NT2/D1 (cell line): ENCODE measurements at places on chromosomes 5 and 9.
A peak's percentile ranks its signal among the peaks of the same experiment; 100 is the strongest.

DNA sequence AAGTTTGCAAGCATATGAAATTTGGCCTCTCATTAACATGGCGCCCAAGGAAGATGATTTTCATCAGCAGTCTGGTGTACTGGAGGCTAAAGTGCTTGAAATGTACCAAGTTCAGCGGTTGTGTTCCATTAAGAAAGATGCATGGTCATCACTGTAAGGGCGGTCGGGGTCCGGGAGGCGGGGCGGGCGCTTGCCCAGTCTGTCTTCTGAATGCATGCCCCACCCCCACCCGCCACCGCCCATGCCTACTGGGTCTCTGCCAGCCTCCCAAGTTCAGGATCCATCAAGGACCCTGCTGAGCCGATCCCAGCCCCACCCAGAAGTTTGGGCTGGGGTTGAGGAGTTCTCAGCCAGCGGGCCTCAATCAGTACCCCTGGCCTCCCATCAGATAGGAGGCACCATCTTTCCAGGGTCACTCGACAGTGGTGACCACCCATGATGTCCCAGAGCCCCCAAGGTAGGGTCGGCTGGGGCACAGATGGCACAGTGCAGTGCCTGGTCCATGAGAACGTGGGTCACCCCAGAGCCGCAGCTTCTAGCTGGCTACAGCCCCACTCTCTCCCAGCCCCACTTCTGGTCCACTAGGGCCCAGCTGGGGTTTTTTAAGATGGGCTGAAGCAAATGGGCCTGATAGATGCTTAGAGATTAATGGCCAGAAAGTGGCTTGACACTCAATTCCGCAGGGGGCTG is 24.4 kb upstream of the PRDM12 start:
- DNase-seq: no peak

DNA sequence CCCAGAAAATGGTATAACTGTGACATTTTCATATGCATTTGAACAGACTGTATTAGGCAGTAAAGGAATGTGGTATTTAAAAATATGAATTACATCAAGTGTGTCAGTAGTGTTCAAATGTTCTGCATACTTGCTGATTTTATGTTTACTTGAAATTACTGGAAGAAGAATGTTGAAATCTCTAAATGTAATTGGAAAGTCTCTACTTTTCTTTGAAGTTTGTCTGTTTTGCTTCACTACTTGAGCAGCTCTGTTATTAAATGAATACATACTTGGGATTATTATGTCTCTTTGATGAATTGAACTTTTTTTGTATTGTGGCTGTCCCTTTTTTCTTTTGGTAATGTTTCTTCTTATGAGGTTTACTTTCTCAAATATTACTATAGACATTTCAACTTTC is 205.6 kb downstream of the TAF11L14 start:
- DNase-seq: no peak

- DNase-seq: no peak
Measured at GRCh38 chr9:127168756-127169574, 46.5 kb upstream of the ANGPTL2 start.

GRCh38 chr5:180785121-180785781 is 17.4 kb downstream of the MGAT1 start:
- no peak for DNase-seq

- no peak for DNase-seq
Measured at GRCh38 chr9:6413365-6414246, 607 bp downstream of the UHRF2 start.

GRCh38 chr5:8721536-8721935 is 824.3 kb downstream of the SEMA5A start:
- no peak for DNase-seq

- DNase-seq: no peak
Measured at GRCh38 chr5:142036918-142037317, 24.1 kb upstream of the GNPDA1 start.

- no peak for DNase-seq
Measured at GRCh38 chr9:8036914-8037524, 237.4 kb upstream of the DMAC1 start.

- DNase-seq: no peak
Measured at GRCh38 chr5:141789330-141789729, 88.9 kb downstream of the PCDH1 start.

DNA sequence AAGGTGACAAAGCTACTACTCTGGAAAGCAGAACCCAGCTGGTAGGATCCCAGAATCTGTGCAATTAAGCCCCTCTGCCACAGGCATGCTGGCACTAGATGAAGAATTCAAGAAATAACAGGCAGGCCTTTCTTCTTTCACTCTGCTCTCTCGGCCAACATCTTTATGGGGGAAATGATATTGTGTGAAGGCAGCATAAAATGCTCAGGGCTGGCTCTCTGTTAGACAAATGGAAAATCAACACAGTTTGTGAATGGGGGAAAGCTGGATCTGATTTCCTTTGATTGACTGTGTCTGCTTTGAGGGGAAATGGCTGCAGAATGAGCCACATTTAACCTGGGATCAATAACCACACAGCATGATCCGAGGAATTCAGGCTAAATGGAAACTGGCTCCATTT is 29.1 kb upstream of the AKNA start:
- no peak for DNase-seq

DNA sequence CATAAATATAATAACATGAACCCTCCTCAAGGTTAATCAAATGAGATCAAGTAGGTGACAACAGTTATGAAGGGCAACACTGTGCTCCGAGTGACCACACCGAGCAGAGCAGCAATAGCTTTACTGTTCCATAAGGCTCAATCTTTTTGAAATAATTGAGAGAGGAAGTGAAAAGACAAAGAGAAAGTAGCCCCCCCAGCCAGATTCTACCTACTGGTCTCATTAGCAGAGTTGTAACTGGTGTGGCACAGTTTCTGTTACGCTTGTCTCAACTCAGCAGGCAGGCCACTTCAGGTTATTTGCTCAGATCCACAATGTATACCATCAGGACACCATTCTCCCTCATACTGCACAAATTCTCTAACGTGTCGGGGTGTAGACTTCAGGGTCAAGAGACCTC is 14.0 kb downstream of the PRUNE2 start:
- no peak for DNase-seq

DNA sequence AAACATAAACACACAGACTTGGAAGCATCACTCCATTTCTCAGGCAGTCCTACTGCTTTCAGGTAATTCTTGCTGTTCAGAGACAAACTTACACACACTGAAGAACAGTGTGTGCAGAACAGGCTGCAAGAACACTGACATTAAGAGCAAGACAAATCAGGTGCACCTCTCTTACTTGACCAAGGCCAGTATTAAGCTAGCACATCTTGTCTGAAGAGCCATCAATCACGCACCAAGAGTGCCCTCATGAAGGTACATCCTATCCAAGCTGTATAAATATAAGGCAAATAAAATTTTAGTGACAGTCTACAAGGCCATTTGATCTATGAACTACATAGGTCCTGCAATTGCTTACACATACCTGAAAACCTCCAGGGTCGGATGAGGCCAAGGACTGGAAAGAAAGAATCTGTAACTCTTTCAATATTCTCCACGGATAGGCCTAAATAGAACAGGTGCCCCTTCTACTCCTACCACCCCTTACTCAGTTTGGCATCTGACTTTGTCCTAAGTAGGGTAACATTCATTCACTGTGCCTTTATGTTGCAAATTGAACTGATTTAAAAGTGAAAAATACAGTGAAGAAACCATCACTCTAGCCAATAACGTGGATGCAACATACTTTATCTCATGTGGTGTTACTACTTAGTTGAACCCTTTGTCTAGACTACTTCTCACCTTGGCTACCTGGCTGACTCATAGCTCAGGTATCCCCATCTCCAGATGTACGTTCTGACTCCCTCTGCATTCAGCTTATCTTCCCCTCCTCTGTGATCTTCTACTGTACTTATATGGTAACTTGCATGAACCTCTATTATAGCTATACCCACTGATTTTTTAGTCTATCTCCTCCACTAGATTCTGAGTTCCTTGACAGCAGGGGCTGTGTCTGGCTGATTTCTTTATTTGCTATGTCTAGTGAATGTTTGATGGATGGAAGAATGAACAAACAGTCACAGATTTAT is 256.3 kb downstream of the KIAA0825 start:
- peak; percentile 25 for DNase-seq

- no peak for DNase-seq
Measured at GRCh38 chr5:124456249-124456648, 290.2 kb downstream of the ZNF608 start.

DNA sequence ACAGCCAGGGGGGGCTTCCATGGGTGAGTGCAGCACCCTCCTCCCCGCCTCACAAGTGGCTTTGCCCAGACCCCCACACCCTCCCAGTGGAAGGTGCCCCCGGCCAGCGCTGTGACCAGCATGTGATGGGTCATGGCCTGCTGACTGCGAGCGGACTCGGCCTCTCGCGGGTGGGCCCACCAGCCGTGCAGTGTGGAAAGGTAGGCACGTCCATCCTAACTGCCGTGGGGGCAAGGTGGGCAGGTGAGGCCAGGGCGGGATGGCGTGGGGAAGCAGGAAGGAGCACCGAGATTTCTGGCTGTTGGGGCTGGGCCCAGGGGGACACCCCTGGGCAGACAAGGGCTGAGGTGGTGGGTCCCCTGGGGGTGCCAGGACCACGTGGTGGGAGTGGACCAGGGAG is 12.1 kb downstream of the SOHLH1 start:
- DNase-seq: no peak

DNA sequence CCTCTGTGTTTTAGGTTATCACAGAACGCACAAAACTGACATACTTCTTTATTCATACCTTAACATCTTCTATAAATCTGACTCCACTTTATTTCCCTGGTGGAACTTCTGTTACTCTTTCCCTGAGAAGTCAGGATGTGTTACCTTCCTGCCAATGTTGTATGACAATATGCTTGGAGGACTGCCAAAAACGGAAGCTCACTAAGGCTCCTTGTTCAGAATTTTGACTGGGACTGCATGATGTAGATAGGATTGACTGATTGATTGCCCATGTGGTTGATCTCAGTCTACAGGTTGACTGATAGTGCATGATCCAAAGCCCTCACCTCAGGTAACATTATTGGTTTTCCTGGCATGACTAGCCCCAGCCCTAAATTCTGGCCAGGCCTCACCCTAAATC is 319.4 kb downstream of the TLR4 start:
- no peak for DNase-seq

GRCh38 chr5:109750463-109750862 is 60.7 kb downstream of the MAN2A1 start:
- DNase-seq: no peak

- DNase-seq: no peak
Measured at GRCh38 chr9:114388764-114389375, 1.1 kb upstream of the AKNA start.

- no peak for DNase-seq
Measured at GRCh38 chr9:27505744-27506161, 18.3 kb upstream of the IFNK start.

DNA sequence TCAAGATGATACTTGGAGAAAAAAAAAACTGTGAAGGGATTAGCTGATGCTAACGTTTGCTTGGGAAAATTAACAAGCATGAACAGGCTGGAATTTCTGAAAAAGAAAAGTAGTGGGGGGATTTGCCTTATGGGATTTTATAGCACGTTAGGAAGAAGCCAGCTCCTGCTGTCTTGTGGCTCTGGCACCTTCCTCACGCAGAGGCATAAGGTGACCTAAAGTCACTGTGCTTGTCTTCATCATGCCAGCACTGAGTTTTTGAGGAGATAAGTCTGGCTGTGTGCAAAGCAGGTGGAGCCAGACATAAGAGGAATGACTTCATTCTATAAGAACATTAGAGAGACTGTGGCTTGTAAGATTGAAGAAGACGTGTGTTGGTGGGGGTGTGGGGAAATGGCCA is 94.4 kb upstream of the MAP1B start:
- DNase-seq: no peak

DNA sequence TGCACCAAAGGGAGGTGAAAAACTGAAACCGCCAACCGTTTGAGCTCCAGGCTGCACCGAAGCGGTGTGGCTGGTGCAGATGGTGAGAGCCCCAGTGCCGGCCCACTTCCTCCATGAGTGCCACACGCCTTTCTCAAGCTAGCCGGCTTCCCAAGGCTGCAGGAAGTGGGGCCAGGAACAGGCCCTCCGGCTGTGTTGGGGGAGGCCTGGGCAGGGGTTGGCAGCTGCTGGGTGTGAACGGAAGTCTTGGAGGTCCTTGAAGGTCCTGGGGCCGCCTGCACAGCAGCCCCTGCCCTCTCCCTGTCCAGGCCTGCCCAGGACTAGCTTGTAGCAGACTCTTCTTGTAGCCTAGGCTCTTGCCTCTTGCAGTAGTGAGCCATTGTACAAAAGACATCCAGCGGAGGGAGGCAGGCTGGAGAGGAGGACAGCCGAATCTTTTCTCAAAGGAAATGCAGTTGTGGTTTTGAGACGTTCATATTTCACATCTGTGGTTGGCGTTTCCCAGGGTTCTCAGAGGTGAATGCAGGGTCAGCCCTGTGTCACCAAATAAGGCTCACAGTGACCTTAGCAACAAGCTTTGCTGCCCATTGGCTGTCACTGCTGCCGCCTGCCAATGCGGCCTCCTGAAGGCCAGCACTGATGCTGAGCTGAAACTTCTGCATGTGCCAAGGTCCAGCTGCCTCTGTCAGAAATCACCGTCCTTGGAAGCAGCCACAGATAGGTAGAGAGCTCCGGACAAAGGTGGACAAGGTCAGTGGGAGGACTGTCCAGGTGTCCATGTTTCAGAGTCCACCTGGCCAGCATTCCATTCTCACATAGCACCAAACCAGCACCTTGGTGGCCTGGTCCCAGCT is 23.9 kb downstream of the IRF1 start:
- DNase-seq: no peak

GRCh38 chr9:14346811-14347405 is 33.0 kb upstream of the NFIB start:
- no peak for DNase-seq

- no peak for DNase-seq
Measured at GRCh38 chr5:155750101-155750500, 576.9 kb upstream of the SGCD start.

DNA sequence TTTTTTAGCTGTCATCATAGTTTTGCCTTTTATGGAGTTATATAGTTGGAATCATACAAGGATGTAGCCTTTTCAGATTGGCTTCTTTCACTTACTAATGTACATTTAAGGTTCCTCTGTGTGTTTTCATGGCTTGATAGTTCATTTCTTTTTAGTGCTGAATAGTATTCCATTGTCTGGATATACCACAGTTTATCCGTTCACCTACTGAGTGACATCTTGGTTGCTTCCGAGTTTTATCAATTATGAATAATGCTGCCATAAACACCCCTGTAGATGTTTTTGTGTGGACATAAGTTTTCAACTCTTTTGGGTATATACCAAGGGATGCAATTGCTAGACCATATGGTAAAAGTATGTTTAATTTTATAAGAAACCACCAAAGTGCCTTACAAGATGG is 136.3 kb downstream of the NR3C1 start:
- no peak for DNase-seq

DNA sequence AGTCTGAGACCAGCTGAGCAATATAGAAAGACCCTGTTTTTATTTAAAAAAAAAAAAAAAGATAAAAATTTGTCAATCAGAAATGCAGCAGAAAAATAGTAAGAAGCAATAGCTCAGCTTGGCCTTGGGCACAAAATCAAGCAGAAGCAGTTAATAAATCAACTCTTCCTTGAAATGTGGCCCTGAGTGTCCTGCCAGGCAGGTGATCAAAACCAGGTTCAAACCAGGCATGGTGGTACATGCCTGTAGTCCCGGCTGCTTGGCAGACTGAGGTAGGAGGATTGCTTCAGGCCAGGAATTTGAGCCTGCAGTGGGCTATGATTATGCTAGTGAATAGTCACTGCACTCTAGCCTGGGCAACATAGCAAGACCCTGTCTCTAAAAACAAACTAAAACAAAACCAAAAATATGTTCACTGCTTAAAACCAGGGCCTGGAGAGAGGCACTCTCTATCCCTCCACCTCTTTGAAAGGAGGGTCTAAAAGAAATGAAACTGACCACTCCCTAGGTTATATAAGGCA is 27.9 kb upstream of the KLF9 start:
- DNase-seq: no peak

- DNase-seq: no peak
Measured at GRCh38 chr9:127263664-127264063, 910 bp upstream of the GARNL3 start.
